ENCODE measurements at places on chromosomes 11 and 22.

DNA sequence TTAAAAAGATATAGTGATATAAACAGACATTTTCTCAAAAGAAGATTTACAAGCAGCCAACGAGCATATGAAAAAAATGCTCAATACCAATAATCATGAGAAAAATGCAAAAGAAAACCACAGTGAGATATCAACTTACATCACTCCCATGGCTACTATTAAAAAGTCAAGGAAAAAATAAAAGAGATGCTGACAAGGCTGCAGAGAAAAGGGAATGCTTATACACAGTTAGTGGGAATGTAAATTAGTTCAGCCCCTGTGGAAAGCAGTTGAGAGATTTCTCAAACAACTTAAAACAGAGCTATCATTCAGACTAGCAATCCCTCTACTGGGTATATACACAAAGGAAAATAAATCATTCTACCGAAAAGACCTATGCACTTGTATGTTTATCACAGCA lies 97.1 kb upstream of the CARD18 start:
- no peak for DNase-seq

DNA sequence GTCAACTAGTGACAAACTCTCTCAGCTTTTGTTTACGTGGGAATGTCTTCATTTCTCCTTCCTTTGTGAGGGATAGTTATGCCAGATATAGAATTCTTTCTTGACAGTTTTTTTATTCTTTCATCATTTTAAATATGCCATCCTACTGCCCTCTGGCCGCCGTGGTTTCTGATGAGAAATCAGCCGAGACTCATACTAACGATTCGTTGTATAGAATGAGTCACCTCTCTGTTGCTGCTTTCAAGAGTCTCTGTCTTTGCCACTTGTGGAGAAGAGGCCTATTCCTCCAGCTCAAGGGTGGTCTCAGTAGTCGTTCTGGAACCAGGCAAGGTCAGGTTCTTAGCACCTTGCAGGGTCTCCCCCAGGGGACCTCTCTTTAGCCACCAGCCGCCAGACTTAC lies 8.0 kb downstream of the MYO7A start:
- no peak for DNase-seq

- DNase-seq, result no peak
These were observed 1308.3 kb downstream of the TBC1D22A start for GRCh38 chr22:48070760-48071159.

- DNase-seq, result no peak
These were observed 737 bp upstream of the MFRP start for GRCh38 chr11:119347242-119347641.

- no peak for DNase-seq
These were observed 1.2 kb upstream of the CASTOR1 start for GRCh38 chr22:30290342-30291057.

- peak; percentile 15 for DNase-seq
These were observed 89.2 kb downstream of the PLEKHA7 start for GRCh38 chr11:16924826-16925560.

DNA sequence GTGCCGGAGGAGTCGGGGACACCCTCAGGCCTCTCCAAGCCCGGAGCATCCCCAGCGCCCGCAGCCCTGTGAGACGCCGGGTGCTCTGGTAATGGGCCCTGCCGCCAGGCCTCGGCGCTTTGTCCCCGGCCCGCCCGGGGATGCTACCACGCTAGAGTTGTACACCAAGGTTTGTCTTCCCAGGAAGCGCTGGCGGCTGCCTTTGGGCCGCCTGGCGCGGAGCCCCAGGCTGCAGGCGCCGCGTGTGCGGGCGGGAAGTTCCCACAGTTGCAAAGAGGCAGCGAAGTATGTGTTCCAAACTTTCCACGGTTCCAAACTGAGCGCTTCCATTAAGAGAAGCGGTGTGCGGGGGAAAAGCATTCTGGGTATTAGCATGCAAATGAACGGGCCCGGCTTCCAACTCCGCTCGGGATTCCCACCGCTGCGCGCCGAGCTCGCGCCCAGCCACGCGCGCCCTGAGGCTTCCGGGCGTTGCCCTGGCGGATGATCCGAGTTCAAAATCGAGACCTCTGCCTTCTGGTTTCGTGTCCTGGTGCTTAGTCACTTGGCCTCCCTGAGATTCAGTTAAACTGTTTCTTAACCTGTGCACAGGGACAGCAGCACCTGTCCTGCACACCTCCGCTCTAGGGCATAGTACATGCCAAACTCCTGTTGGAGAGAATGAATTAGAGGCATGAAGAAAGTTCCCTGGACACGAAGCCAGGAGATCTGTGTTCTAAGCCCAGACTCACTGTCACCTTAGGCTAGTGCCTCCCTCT lies 1.3 kb upstream of the PATZ1 start:
- peak; percentile 71 for DNase-seq

GRCh38 chr22:27129266-27129665 lies 471.9 kb downstream of the MIAT start:
- DNase-seq, result no peak

- DNase-seq, result no peak
These were observed 47.9 kb upstream of the CCDC188 start for GRCh38 chr22:20198557-20199319.

DNA sequence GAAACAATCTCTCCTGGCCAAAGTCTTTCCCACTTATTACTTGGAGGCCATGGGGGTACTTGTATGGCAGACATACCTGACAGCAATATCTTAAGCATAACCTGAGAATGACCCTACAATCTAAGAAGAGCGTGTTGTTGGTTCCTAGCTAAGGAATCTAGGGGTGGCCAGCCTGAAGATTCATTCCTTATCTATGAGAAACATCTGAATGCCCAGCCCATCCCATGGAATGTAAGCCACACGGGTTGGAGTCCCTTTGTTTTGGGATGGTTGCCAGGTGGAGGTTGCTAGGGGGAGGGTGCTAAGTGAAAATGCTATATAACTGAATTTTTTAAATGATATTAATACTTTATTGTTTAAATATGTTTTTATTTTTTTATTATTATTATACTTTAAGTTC lies 725.0 kb downstream of the ETS1 start:
- DNase-seq, result no peak

DNA sequence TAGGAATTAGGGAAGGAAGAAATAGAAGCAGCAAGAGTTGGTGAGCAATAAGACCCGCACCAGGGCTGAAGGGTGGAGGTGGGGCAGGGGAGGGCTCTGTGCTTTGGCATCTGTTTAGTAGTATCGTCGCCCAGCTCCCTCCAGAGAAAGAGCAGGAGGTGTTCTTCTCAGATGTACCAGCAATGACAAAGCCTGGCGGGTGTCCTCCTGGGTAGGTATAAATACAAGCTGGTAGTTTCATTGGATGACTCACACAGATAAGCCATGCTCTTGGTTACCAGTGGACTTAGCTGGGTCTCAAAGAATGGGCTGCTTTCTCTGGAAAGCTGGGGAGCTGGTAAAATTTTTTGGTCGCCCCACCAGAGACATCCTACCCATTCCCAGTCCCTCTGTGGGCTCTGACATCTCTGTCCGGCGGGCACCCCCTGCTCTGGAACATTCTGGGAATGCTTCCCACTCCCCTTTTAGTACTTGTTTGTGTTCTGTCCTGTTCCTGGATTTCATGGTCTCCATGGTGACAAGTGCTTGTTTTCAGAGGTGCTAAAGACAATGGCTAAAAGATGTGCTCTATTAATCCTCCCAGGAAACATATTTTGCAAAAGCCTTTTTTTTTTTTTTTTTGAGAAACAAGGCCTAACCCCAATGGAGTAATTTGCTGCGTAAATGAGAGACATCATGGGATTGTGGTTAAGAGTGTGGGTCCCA lies 15.4 kb upstream of the TUBA8 start:
- peak; percentile 58 for DNase-seq

DNA sequence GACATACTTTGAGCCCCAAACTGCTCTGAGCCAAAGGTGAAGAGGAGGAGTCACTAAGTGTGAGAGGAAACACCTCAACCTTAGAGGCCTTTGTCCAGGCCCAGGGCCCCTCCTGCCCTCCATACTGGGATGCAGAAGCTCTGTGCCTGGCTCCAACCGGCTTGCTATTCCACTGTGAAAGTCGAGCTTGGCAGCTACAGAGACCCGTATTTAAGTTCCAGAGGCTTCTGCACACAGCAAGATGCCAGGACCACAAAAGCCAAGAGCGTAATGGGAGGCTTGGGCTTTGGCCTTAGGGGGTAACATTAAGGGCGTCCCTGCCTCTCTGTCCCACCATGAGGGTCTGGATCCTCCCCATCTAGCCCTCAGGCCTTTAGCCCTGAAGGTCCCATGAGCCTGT lies 31.9 kb downstream of the DSCAML1 start:
- DNase-seq, result no peak

GRCh38 chr22:18042685-18043084 lies 18.3 kb upstream of the MICAL3 start:
- no peak for DNase-seq

DNA sequence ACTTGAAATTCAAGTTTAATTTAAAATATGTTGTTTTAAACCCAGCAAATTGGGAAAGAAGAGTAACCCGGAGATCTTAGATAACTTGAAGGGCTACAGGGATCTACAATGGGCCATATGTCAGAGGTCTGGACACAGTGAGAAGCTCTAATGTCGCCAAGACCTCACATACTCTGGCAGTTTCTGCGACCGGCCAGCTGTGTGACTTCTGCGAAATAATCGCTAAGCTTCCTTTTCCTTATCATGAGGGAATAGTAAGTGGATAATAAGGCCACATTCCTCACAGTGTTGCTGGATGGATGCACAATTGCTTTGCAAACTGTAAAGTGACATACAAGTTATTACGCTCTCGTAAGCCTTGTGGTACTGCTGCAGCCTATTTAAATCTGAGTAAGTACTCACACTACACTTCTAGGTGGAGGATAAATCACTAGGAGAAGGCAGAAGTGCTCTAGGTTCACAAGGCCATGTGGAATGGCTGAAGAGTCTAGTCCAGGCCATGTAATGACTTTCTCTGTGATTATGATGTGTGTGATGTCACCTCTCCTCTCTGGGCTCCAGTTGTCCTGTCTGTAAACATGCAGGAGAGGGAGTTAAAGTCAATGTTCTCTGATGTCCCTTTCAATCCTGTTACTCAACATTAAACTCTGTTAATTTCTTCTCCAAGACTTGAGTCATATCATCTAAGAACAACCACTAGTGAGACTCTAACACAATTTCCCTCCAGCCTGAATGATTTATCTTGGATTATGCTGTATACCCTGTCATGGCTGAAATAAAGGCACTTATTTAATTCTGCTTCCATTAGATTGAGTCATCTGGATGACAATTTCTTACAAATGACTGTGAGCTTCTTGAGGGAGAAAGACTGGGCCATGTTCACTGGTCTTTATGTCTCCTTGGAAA lies 192.6 kb upstream of the NARS2 start:
- DNase-seq, result no peak

GRCh38 chr22:40525250-40525884 lies 111.2 kb downstream of the MRTFA start:
- no peak for DNase-seq

DNA sequence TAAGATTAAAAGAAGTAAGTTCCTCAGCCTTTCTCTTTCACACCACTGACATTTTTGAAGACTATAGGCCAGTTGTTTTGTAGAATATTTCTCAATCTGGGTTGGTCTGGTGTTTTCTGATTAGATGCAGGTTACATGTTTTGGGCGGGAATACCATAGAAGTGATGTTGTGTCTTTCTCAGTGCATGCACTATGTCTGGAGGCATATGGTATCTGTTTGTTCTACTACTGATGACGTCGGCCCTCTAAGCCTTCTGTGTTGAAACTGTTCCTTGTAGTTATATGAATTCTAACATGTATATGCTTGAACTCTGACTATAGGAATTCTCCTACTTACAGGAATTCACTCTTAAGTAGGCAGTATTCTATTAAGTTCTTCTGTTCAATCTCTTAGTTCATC lies 21.6 kb downstream of the ZFTA start:
- DNase-seq, result no peak

DNA sequence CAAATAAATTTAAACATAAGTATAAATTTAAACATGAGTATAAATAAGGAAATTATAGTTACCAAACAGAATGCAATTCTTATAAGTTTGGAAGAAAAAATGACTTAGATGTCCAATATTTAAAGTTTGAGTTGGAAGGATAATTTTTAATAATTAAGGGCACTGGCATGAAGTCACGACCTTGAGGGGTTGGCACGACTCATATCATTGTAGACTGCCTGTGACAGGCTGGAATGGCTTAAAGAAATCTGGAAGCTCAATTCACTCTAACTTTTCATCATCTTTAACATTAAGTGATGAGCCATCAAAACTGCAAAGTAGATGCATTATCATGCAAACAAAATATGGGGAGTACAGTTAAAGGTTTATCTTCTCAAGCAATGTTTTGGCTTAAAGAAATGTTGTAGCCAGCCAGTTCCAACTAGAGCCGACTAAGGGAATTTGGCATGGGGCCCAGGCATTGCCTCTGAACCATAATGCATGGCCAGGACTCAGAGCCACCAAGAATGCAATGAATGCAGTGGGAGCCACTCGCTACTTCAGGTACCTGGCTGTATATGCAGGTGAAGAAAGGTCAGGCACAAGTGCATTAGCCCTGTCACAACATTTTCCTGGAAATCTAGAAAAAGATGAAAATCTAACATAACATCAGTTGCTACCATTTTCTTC lies 33.4 kb downstream of the PGR start:
- no peak for DNase-seq

DNA sequence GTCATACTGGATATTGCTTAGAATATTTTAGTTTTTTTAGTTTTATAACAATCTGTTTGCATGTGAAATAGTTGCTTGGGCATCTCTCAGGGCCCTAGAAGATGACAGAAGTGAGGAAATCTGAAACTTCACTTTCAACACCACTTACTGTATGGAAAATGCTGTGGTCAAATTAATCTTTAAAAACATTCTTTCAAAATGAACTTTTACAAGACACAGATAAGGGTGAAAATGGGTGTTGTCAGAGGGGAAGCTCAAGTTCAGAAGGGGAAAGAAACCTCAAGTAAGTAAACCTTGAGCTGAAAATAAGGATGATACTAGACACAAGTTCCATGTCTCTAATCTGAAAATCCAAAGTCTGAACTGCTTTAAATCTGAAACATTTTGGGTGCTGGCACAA lies 1840.1 kb upstream of the RAG2 start:
- DNase-seq, result no peak

DNA sequence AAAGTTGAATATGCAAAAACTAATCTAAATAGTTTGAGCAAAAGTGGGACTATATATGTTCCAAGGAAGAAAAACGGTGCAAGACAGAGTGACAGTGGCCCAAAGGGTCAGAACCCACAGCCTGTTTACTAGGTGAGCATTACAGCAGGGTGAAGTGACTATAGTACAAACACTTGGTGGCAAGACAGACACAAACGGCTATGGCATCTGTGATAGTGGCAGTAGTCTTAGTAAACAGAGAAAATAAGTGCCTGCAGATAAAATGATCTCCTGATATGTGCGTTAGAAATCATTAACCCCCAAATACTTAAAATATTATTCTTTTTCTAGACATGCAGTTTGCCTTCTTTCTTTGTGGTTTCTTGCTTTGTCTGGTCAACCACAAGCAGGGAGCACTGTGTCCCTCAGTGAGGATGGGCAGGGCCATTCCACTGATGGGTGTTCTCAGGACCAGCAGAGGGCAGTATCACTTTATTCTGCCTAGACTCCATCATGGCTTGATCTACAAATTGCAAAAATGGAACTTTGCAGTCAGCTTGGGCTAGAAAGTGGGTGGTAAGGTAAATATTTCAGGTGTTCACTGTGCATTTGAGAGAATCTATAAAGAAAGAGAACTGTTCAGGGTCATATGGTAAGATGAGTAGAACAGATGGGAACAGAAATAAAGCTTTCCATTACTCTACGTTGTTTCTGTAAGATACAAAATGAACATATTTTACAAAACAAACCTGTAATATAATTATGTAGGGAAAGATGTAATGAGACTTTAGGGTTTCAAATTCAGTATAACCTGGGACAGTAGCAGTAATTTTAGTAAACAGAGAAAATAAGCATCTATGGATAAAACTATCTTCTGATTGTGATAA lies 198.2 kb downstream of the SWAP70 start:
- DNase-seq, result peak; percentile 8

Measured in cerebellum (tissue), 4 donors.